Stimulated activated CD8-positive, alpha-beta memory T cell treated with anti-CD3 and anti-CD28 coated beads, Interleukin-4, amount 100 ng/mL, for 1 hour (primary cell): ENCODE measurements at places on chromosomes 12 and 14.
A peak's percentile ranks its signal among the peaks of the same experiment; 100 is the strongest.

DNA sequence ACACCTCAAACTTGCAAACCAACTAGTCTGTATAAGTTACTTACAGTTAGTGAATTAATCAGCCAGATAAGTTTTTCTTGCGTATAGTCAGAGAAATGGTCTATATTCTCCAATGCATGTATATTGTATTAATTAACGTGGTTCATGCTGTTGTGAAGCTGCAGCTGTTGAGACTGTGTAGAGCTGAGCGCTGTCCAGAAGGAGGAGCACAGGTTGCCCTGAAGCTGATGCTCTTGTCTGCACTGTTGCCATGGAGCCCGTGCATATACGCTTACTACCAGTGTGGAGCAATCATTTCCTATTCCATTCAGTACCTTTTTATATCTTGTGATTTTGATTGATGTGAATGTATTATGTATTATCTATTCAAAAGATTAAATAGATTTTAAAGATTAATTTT, 74.3 kb upstream of the ARID2 start:
- peak; percentile 22 for DNase-seq

DNA sequence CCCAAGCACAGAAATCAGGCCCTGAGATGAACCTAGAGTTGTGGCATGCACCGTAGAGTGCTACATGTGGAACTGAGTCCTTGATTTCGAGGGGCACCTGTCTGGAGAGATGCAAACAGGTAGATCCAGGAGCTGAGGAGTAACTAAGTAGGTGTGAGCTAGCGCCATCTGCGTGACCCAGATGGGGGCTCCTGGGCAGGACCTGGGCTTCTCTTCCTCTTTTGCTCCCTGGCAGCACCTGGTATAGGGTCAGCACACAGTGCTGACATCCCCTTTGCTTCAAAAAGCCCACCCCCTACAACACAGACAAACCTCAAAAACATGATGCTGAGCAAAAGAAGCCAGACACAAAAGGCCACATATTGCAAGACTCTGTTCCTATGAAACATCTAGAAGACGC, 65.8 kb downstream of the PITPNM2 start:
- DNase-seq: no peak

- no peak for DNase-seq
These were observed 128.6 kb downstream of the PTCSC3 start for GRCh38 chr14:36047912-36048311.

- DNase-seq: no peak
These were observed 181.4 kb downstream of the EFCAB11 start for GRCh38 chr14:89773151-89773550.

DNA sequence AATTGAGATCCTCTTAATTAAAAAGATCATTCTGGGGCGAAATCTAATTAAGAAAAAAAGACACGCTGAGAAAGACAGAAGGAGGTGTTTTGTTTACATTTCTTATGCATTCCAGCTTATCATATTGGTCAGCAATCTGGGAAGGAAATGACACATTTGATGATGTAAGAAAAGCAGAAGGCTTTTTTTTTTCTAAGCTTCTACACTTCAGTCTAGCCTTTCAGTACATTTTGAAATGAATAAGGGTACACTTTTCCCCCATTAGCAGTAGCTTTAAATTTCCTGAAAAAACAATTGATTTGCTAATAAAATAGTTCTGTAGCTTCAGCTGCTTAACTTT, 5.9 kb upstream of the GSC start:
- DNase-seq: no peak

GRCh38 chr12:69688471-69689427, 10.4 kb downstream of the BEST3 start:
- DNase-seq: no peak

GRCh38 chr14:104443391-104444158, 136.0 kb upstream of the C14orf180 start:
- DNase-seq: no peak

- DNase-seq: no peak
These were observed 65.0 kb downstream of the CDK17 start for GRCh38 chr12:96335270-96335669.

DNA sequence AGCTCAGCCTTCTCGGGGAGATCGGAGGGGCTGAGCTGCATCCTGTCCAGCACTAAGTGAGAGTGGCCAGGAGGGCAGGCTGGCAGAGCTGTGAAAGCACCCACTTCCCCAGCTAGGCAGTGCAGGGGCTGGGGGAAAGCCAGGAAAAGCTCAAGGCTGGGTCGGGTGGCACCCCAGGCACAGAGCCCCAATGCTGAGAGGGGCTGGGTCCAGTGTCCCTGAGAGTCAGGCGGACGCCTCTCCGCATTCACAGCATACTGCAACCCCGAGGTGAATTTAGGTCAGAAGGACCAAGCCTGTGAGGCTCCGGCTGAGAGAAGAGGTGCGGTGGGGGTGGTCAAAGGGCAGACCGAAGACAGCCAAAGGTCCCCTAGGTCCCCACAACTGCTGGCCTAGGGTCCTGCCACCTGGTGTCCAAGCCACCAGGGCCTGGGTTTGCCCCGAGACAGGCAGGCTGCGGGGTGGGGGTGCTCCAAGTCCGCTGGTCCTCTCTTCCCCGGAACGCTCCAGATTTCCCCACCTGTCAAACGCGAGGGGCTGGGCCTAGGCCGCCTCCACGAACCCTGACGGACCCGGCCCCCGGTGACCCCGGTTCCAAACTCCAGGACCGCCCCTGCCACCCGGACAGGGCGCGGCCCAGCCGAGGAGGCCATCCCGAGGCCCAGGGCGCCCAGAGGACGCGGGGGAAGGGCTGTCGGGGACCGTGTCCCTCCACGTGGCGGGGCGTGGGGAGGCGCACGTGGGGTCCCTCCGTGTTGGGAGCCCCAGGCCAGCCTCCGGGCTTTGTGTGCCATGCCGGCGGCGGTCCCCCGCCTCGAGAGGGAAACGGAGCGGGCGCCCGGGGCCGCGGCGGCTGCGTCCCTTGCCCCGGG, 527 bp downstream of the CAMKK2 start:
- DNase-seq: no peak

- DNase-seq: no peak
These were observed 59.3 kb upstream of the BDKRB2 start for GRCh38 chr14:96145116-96145864.

DNA sequence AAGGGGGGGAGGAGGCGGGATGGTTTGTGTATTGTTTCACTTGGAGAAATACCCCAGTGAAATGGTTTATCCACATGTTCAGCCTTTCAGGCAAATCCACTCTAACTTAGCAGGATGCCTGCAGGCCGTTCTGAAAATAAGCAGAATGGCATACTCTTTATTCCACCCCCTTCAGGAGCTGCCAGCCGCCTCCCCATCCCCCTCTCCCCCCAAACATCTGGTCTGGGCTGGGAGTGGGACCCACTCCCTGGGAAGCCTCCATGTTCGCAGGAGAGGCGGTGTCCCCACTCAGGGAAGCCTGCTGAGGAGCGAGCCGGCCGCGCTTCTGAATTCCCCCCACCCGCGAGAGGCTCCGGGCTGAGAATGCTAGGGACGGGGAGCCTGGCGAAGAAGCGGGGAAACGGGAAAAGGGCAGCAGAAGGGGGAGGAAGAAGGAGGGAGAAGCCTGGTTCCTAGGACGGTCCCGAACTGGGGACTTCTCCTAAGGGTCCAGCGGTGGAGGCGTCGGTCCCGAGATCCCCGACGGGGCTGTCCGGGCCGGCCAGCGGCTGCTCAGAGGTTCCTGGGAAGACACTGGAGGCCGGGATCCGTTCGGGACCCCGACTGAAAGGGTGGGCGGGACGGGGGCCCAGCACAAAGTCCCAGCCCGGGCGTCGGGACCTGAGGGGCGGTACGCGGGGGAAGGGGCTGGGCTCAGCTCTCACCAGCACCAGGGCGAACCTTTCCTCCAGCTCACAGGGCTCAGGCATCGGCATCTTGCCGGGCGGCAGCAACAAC, 666 bp downstream of the FMNL3 start:
- DNase-seq: no peak

DNA sequence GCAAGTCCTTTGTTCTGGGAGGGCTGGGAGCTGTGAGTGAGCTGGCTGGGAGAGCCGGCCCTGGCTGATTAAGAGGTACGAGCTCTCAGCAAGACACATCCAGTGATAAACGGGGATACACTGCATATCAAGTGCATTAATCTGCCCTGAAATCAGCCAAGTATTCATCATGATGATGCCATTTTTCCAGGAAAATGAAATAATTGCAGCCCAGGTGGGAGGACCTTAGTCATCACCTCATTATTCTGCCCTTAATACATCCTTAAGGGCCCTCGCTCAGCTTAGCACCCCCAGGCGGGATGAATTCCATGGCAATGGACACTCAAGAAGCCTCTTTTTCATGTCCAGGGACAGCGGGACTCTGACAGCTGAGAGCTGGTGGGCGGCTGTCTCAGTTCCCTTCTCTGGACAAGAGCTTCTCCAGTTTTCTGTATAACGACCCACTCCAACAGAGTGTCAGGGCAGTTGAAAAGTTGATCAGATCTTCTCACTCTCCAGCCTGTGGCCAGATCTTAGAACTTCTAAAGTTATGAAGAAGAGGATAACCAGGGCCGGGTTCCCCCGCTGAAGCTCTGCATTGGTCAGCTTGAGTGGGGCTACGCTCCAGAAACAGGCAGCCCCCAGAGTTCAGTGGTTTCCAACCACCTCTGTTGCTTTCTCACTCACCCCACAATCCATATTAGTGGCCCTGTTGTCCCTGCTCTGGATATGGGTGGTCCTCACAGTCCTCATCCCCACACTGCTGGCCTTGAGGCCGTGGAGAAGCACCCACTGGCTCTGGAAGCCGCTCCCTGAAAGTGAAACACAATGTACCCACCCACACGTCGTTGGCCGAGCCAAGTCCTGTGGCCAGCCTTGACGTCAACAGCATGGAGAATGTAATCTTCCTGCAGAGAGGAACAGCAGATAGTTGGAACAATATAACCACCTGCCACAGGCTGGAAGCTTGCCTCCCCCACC, 306.2 kb upstream of the DIO3 start:
- DNase-seq: no peak

DNA sequence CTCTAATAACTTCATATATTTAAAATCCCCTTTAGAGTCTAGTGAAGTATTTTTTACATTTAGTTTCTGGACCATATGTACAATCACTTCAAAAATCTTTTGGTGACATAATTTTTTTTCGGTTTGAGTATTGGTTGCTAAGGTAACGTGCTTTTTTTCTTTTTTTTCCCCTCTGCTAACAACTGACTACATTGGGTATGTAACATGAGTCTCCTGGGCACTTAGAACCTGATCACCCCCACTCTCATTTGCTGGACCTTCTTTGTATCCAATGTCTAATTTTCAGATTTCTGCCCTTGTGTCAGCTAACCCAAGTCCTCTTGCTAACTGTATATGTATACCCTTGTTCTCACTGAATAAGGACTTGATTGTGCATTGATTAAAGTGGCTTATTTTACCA, 592.9 kb upstream of the FLRT2 start:
- DNase-seq: no peak
